ENCODE measurements at places on chromosomes 16 and 17. TPM values are rescaled to one million over a fixed set of nuclear protein-coding genes. Genes with fewer than 3 reads are reported as not detected.
A peak's percentile ranks its signal among the peaks of the same experiment; 100 is the strongest.

GRCh38 chr17:35715416-35715815 lies 16.0 kb upstream of the RASL10B start:
- no peak overlapping the region for H3K4me3 ChIP-seq
- H3K4me1 ChIP-seq, result peaks cover 13% of the 10 kb centered on the region
- H3K36me3 ChIP-seq, result peaks cover 22% of the 10 kb centered on the region
- H3K27ac ChIP-seq, result no peak overlapping the region
- H3K27me3 ChIP-seq, result no peaks in the 10 kb centered on the region
- no peak for DNase-seq

DNA sequence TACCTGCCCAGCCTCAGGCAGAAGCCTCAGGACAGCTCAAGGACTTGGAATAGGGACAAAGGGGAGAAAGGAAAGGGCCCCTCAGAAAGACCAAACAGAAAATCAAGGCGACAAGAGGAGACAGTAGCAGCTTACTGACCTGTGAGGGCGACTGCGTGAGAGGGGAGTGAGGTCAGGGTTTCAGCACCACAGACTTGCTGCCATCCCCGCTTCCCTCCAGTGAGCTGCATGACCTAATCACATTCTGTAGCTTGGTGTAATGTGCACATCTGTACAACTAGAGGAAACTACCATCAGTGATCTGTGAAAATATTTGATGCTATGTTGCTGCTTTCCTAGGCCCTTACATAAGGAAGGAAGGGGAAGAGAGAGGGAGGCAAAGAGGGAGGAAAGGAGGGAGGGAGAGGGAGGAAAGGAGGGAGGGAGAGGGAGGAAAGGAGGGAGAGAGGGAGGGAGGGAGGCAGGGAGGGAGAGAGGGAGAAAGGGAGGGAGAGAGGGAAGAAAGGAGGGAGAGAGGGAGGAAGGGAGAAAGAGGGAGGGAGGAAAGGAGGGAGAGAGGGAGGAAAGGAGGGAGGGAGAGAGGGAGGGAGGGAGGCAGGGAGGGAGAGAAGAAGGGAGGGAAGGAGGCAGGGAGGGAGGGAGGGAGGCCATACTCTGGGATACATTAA lies 404.9 kb upstream of the CDH5 start:
- H3K4me1 ChIP-seq, result peaks cover 6% of the 10 kb centered on the region
- H3K27ac ChIP-seq, result no peak overlapping the region
- peak; percentile 25 for DNase-seq
- no peak overlapping the region for H3K4me3 ChIP-seq

The CDR2L gene
- 19.0 TPM for total RNA-seq

GRCh38 chr16:57884655-57885133 lies 82.4 kb upstream of the KIFC3 start:
- peaks cover 51% of the 10 kb centered on the region for H3K27me3 ChIP-seq
- H3K36me3 ChIP-seq, result no peaks in the 10 kb centered on the region
- no peaks in the 10 kb centered on the region for H3K4me1 ChIP-seq

The KRT40 gene
- not detected for total RNA-seq

DNA sequence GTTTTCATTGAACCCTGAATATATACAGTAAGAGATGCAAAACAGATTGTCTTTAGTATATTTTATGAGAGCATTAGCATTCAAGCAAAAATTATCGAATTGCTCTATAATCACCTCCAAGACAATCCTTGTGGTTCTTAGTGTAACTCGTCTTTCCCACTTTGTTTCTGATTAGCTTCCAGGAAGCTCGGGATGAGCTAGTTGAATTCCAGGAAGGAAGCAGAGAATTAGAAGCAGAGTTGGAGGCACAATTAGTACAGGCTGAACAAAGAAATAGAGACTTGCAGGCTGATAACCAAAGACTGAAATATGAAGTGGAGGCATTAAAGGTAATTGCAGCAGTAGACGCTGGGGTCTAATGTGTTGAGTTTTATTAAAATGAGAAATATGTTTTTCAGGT lies 9.9 kb downstream of the NDEL1 start:
- no peak overlapping the region for H3K4me3 ChIP-seq
- H3K36me3 ChIP-seq, result peaks cover 9% of the 10 kb centered on the region
- no peaks in the 10 kb centered on the region for H3K27me3 ChIP-seq
- no peak overlapping the region for H3K27ac ChIP-seq

The HP gene
- 450 TPM for total RNA-seq

DNA sequence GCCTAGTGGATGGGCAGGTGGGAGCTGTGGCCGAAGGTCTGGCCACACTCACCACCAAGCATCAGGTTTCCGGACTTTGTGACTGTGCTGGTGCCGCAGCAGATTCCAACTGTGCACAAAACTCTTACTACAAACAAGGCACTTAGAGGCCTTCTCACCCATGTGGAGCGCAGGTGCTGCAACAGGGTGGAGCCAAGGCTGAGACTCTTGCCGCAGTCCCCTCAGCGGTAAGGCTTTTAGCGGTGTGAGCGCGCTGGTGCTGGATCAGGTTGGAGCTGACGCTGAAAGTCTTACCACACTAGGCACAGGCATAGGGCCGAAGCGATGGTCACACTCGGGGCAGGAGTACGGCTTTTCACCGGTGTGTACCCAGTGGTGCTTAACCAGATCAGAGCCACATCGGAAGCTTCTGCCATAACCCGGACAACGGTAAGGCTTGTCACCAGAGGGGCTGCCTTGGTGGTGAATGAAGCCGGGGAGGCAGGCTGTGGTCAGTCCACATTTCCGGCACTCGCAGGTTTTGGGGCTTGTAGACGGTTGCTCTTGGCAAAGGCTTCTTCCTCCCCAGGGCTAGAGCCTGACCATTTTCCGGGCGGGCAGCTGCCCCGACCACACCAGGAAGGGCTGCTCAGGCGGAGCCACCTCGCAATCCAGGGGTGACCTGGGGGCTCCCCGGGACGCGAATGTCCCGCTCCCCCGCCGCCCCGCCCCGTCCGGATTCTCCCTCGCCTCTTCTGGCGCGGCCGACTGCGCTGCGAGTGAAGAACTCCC lies 1.0 kb upstream of the ARMC5 start:
- DNase-seq, result no peak
- H3K36me3 ChIP-seq, result peaks cover 4% of the 10 kb centered on the region
- peaks cover 19% of the 10 kb centered on the region for H3K4me1 ChIP-seq
- H3K4me3 ChIP-seq, result peak overlapping the region; percentile 77
- H3K27ac ChIP-seq, result peak overlapping the region; percentile 100

DNA sequence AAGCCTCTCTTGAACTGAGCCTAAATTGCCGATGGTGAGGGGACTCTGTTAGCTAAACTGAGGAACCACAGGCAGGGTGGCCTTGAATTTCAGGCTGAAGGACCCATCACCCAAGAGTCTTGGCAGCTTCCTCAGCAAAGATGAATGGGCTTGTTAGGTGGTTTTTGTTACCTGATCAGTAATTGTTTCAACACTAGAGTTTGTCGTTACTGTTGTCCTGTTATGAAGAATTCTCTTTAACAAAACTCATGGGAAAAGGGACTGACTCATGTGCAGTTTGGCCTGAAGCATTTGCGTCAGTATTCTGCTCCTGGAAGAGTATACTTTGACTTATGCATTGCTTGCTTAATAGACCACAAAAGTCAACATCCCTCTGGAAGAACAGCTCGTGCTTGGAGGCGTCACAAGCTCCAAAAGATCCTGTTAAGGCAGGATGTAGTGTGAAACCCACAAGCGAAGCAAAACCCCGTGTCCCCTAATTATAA lies 206.0 kb downstream of the IRX3 start:
- peaks cover 3% of the 10 kb centered on the region for H3K4me1 ChIP-seq
- no peaks in the 10 kb centered on the region for H3K36me3 ChIP-seq
- no peaks in the 10 kb centered on the region for H3K27me3 ChIP-seq
- H3K4me3 ChIP-seq, result no peak overlapping the region
- peak; percentile 34 for DNase-seq

DNA sequence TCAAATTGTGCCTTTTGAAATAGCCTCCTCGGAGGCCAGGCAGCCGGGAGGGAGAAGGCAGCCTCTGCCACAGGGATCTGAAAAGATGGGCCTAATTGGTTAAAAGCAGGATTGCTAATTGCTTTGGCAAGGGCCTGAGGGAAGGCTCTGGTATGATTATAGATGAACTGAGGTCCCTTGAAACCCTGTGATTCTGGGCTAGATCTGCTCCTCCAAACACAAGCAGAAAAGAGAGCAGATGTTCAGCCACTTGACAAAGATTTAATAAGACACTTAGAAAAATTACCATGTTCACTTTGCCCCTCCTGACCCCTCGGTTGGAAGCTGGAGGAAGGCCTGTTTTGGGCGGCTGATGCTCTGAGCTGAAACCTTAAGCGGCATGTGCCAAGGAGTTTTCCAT lies 209.5 kb upstream of the MPHOSPH6 start:
- no peak for DNase-seq
- no peaks in the 10 kb centered on the region for H3K27me3 ChIP-seq
- H3K4me3 ChIP-seq, result no peak overlapping the region
- no peak overlapping the region for H3K27ac ChIP-seq
- H3K36me3 ChIP-seq, result no peaks in the 10 kb centered on the region

The CNGB1 gene
- 0.14 TPM for total RNA-seq

The CTRB2 gene
- 14.6 TPM for total RNA-seq

DNA sequence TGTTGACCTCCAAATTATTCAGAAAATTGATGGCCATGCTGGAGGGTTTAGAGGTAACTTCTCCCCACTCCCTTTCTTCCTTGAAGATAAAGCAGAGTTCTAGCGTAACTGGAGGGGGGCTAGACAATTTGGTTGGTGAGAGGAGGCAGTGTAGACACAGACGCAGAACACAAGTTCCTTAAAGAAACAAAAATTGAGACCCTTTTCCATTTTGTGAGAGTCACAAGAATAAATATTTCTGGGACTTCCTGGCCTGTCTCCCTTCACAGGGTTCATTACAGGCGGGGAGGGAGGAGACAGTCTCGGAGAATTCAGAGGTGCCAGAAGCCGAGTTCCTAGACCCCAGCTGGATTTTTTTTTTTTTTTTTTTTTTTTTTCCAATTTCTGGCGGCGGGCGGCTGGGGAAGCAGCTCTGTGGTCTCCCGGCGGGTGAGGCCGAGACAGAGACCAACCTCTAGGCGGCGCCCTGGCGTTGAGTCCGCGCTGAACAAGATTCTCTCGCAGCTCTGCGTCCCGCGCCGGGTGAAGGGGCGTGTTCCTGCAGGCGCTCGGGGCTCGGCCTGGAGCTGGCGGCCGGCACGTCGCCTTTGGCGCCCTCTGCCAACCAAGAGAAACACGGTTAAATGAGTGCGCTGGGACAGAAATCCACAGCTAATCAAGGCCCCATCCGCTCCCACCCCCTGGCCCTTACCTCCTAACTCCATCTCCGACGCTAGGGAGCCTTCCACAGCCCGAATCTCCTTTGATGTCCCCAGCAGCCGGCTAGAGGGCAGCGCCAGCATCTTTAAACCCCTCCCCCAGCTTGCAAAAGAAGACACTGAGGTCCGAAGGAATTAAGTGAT lies 10.2 kb upstream of the HOXB9 start:
- H3K36me3 ChIP-seq, result no peaks in the 10 kb centered on the region
- no peak overlapping the region for H3K27ac ChIP-seq
- peak; percentile 88 for DNase-seq
- no peaks in the 10 kb centered on the region for H3K4me1 ChIP-seq

The EVI2B gene
- total RNA-seq, result 8.1 TPM

DNA sequence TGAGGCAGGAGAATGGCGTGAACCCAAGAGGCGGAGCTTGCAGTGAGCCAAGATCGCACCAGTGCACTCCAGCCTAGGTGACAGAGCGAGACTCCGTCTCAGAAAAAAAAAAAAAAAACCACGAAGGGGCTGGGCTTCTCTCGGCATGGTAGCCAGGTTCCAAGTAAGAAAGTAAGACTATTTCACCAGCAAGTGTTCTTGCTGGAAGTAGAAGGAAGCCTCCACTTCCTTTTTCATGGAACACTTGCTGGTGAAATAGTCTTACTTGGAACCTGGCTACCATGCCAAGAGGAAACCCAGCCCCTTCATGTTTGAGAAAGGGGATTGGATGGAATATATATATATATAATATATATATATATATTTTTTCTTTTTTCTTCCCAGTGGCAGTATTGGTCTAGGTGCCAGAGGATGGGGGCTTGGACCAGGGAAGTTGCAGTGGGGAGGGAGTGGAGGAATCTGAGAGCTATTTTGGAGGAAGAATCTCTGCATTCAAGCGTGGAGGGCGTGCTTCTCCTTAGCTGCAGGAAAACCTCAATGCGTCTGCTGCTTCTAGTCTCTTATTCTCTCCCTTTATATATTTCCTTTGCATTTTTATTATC lies 7.2 kb upstream of the N4BP1 start:
- peaks cover 18% of the 10 kb centered on the region for H3K4me1 ChIP-seq
- H3K36me3 ChIP-seq, result no peaks in the 10 kb centered on the region
- H3K4me3 ChIP-seq, result no peak overlapping the region
- DNase-seq, result no peak
- no peak overlapping the region for H3K27ac ChIP-seq

- peaks cover 1% of the 10 kb centered on the region for H3K4me1 ChIP-seq
- no peak for DNase-seq
- H3K36me3 ChIP-seq, result peaks cover 14% of the 10 kb centered on the region
Measured at GRCh38 chr17:48110761-48111160, 3.2 kb downstream of the SNX11 start.

DNA sequence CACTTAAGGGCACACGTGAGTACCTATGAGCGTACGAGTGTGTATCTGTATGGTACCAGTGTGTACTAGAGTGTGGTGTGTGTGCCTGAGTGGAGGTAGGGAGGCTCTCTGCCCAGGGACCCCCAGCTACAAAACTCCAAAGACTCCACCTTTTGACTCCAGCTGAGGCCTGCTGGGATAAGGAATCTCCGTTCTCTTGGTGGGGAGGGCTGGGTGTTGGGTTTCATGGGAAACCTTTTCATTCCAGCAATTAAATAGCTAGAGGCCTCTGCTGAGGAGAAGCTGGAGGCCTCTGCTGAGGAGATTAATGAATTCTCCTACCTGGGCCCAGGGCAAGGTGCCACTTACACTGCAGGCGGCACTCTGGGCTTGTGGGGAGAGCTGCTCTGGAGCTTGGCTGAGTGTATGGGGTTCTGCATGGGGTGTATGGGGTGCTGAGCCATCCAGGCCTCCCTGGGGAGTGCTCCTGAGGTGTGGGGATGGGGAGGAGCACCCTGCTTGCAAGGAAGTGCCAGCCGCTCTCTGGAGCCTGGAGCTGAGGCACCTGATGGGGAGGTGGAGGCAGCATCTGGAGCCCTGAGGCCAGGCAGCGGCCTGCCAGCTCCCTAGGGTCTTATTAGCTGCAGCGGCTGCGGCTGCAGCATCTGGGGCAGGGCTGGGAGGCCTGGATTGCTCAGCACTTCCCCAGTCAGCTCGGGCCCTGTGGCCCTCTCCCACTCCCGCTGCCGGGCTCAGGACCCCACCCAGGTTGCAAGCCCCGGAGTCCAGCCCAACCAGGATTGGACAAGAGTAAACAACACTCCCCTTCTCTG lies 4.6 kb downstream of the ANKRD13B start:
- H3K4me1 ChIP-seq, result no peaks in the 10 kb centered on the region
- no peaks in the 10 kb centered on the region for H3K36me3 ChIP-seq
- H3K4me3 ChIP-seq, result no peak overlapping the region
- no peak overlapping the region for H3K27ac ChIP-seq

- H3K4me3 ChIP-seq, result no peak overlapping the region
- peaks cover 7% of the 10 kb centered on the region for H3K4me1 ChIP-seq
- no peaks in the 10 kb centered on the region for H3K27me3 ChIP-seq
- no peak overlapping the region for H3K27ac ChIP-seq
- no peak for DNase-seq
Measured at GRCh38 chr16:14074544-14074943, 3.4 kb downstream of the MRTFB start.

The BCO1 gene
- total RNA-seq, result 0.21 TPM

GRCh38 chr17:59853168-59853918 lies 39.4 kb downstream of the TUBD1 start:
- no peak overlapping the region for H3K4me3 ChIP-seq
- no peaks in the 10 kb centered on the region for H3K27me3 ChIP-seq
- H3K27ac ChIP-seq, result peak overlapping the region; percentile 48
- no peaks in the 10 kb centered on the region for H3K36me3 ChIP-seq
